ELF-1 (cell line): ENCODE measurements at places on chromosomes 11 and 22.

DNA sequence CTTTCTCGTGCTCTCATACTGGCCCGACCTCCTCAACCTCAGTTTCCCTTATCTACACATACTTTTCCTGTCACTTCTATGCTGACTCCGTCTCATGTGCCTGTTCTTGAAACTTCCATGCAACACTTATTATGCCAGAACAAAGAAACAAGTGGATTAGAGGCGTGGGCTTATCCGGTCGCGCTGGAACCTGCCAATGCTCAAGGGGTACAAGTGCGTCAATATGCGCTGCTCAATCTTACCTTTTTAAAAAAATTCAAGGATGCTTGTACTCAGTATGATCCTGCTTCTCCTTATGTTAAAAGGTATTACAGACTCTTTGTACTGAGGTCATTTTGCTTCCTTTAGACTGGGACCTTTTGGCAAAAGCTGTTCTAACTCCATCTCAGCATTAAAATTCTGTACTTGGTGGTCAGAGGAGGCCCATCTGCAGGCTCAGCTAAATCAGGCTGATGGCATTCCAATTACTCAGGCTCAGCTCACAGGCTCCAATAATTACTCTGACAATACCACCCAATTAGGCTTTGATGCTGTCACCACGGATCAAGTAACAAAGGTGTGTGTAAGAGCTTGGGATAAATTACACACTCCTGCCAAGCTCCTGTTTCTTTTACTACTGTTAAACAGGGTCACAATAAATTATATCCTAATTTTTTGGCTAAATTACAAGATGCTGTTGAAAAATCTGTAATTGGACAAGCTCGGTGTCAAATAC is 26.3 kb upstream of the ALDH3B2 start:
- peak; percentile 40 for DNase-seq

- DNase-seq: no peak
These were observed 55.3 kb downstream of the C22orf42 start for GRCh38 chr22:32103658-32104315.

GRCh38 chr11:35103366-35104208 is 35.4 kb upstream of the CD44 start:
- no peak for DNase-seq

DNA sequence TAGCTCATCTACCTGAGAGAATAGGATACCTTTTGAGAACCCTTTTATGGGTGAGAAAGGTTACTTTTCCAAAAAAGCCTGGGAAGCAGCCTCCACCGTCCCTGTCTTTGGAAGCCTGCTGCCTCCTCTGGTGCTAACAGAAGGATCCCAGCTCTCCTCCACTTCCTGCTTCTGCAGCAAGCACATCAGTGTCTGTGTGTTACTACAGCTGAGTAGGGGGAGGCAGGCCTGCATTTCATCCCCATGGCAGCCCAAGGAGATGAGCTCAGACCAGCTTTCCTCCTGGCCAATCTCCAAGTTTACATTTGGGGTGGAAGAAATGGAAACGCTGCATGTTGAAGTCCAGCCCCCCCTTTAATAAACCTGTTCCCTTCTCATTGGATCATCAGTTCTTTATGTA is 7.4 kb upstream of the CCDC34 start:
- DNase-seq: no peak

- no peak for DNase-seq
These were observed 135.6 kb downstream of the SBF2 start for GRCh38 chr11:10158461-10158860.
